Urothelium cell line (cell line): ENCODE measurements at places on chromosomes 11 and 22.

GRCh38 chr11:69554849-69555248 is 73.4 kb downstream of the LINC01488 start:
- DNase-seq: no peak

DNA sequence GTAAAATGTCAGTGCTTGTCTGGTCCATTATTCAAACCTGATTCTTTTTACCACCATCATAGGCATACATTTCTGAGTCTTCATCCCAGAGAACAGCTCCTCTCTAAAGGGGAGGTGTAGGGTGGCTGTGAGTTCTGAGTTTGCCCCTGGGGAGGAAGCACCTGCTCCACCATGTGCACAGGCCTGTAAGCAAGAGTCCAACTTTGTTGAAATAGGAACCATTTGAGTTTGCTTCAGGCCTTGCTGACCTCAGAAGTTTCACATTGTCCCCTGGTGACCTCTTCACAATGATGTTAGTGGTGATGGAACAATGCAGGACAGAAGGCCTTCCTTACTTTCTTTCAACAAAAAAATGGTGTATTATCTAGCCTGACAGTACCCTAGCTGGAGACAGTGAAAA is 54.6 kb upstream of the TOP3B start:
- DNase-seq: no peak

DNA sequence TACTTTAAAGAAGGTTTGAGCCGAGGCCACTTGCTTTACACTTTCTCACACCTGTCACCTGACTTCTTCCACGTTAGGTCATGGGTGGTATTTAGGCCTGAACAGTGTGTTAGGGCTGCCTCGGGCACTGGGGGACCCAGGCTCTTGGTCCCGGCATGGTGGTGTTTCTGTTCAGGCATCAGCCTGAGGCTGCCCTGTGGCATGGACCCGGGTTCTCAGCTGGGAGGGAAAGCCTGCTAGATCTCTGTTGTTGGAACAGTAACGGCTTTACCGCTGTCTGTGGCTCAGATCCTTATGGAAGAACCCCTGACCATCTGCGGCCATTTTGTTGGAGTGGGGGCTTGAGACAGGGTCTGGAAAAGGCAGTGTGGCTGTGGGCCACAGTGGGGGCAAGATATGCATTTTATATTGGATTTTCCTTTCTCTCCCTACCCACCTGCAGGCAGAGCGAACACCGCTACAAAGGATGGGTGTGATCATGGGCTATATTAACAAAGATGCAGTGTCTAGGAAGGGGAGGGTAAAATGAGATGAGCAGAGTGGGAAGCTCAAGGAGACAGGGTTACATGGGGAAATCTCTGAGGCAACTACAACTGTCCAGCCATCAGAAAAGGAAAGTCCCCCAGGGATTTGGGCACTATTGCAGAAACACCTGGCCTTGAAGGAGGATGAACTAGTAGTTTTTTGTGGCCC is 1.6 kb upstream of the KCNJ11 start:
- no peak for DNase-seq

DNA sequence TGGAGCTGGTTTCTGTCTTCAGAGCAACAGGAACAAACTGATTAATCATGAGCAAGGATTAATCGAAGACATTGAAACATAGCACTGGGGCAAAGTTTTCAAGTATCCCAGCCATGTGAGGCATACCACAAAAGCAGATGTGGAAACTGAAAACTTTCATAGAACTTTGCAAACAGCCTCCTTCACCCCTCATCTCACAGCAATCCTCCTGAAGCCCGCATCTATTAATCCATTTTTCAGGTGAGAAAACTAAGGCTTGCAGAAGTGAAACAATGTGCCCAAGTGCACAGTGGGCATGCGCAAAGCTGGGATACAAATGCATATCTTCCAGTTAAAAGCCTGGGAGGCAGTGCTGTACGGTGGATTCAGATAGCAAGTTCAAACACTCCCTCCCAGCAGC is 58.6 kb upstream of the HMGXB4 start:
- DNase-seq: no peak
